ENCODE measurements at places on chromosomes 1 and 21.

GRCh38 chr1:13922466-13923110 lies 222.6 kb downstream of the PRDM2 start:
- no peak for DNase-seq

GRCh38 chr1:201517631-201518030 lies 10.7 kb upstream of the CSRP1 start:
- no peak for DNase-seq

DNA sequence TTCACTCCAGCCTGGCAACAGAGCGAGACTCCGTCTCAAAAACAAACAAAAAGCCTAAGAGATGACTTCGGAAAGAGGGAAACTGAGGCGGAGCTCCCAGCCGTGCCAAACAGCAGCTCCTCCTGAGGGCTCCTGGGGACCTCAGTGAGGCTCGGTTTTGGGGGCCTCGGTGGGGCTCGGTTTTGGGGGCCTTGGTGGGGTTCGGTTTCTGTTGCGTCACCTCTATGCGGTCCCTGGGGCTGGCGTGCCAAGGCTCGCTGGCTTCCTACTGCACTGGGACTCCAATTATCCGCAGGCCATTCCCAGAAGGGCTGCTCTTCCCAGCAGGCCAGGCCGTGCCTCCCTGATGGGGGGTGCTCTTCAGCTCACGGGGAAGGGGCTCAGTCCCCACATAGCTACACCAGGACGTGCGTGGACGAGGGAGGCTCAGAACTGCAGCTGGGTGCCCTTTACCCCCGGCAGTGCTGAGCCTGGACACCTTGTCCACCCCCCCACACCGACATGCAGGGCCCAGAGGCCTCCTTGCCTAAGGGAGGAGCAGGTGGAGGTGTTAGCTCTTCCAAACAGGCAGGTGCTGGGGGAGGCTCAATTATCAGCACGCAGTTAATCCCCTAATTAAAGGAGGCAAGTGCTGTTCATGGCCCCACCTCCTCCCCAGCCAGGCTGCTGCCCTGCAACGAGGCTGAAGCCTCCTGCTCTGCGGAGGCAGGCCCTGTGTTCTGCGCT lies 5.1 kb upstream of the C1orf159 start:
- DNase-seq = no peak

DNA sequence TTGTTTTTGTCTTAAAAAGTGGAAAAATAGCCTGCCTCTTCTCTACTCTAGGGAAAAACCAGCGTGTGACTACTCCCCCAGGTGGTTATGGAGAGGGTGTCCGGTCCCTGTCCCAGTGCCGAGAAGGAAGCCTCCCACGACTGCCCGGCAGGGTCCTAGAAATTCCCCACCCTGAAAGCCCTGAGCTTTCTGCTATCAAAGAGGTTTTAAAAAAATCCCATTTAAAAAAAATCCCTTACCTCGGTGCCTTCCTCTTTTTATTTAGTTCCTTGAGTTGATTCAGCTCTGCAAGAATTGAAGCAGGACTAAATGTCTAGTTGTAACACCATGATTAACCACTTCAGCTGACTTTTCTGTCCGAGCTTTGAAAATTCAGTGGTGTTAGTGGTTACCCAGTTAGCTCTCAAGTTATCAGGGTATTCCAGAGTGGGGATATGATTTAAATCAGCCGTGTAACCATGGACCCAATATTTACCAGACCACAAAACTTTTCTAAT lies 35.0 kb upstream of the TDRD10 start:
- DNase-seq = no peak

DNA sequence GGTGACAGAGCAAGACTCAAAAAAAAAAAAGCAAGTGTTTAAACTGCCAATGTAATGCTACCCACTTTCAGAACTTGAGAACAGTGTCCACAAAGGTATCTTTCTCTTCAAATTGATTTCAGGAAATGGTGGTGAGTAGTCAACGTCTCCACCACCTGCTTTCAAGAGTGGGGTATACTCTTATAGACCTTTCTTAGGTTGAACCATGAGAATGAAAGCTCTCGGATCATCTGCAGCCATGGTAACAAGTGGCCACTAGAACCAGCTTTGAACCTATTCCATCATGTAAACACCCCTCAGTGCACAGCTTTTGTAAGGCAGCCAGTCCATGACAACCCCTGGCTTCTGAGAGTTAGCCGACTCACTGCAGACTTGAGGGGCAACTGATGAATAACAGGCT lies 107.4 kb downstream of the NTPCR start:
- no peak for DNase-seq
